ENCODE measurements at places on chromosomes 13 and 19.

GRCh38 chr13:27632648-27633047 lies 11.0 kb downstream of the POLR1D start:
- DNase-seq = no peak

DNA sequence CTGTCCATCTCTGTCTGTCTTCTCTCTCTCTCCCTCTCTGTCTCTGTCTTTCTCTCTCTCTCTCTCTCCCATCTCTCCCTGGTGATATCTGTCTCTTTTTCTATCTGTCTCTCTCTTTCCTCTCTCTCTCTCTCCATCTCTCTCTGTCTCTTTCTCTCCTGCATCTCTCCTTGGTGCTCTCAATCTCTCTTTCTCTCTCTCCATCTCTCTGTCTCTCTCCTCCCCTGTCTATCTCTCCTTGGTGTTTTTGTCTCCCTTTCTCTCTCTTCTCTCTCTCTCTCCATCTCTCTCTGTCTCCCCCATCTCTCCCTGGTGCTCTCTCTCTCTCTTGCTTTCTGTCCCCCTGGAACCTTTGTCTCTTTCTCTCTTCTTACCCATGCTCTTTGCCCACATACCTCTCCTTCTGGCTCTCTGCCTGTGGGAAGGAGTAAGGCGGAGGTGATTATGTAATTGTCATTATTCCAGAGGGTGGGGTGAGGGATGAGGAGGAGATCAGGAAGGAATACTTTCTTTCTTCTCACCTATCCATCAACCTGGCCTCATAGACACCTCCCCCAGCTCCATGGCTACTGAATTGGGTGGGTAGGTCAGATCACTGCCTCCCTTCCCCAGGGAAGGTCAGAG lies 30.9 kb upstream of the CYP2B6 start:
- no peak for DNase-seq

- DNase-seq = peak; percentile 1
Measured at GRCh38 chr13:83498481-83499190, 383.6 kb downstream of the SLITRK1 start.

DNA sequence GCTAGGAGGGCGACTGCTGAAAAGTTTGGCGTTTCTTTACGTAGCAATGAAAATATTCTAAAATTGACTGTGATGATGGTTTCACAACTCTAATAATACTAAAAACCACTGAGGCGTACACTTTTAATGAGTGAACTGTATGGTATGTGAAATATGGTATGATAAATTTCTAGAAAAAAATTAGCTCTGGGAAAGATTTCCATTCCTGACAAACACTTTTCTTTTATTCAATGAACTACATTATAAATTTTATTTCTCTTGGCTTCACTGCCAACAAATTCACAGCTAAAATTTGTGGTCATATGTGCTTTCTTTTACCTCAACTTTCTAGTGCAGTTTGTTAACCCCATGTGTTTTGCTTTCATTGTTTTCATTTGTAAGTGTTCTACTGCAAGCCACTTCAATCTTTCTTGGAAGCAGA lies 11.1 kb downstream of the ZC3H13 start:
- DNase-seq = no peak

- no peak for DNase-seq
Measured at GRCh38 chr19:1672038-1672768, 19.8 kb upstream of the TCF3 start.

DNA sequence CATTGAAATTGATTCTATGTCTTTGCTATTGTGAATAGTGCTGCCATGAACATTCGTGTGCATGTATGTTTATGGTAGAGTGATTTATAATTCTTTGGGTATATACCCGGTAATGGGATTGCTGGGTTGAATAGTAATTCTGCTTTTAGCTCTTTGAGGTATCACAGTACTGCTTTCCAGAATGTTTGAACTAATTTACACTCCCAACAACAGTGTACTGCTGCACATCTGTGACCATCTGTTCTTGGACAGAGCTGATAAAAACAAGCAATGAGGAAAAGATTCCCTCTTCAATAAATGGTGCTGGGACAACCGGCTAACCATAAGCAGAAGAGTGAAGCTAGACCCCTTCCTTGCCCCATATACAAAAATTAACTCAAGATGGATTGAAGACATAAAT lies 231.0 kb downstream of the MYO16 start:
- no peak for DNase-seq

- DNase-seq = peak; percentile 69
Measured at GRCh38 chr19:6087074-6087571, 23.2 kb downstream of the RFX2 start.

GRCh38 chr19:10517760-10518443 lies 655 bp upstream of the S1PR5 start:
- peak; percentile 39 for DNase-seq

DNA sequence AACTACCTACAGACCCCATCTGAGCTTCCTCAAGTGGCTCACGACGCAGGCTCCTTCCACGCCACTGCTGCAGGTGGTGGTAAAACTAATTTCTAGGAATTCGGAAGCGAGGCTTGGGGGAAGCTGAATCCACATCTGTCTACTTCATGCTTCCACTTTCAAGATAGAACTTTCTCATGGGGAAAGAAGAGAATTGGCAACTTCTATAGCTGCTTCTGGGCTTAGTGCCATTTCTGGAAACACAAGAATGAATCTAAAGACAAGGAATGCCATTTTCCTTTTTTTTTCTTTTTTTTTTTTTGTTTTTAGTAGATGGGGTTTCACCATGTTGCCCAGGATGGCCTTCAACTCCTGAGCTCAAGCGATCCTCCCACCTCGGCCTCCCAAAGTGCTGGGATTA lies 2.8 kb upstream of the NLRP12 start:
- no peak for DNase-seq

GRCh38 chr13:56893843-56894242 lies 246.9 kb upstream of the PRR20A start:
- DNase-seq = no peak

GRCh38 chr13:105602956-105603670 lies 932.3 kb downstream of the EFNB2 start:
- DNase-seq = no peak

Measured in SW480 (cell line).